Activated CD4-positive, alpha-beta T cell treated with anti-CD3 and anti-CD28 coated beads, Interleukin-2, amount 50 U/mL, for 1 hour (primary cell): ENCODE measurements at places on chromosomes 13 and 19.

- no peak for DNase-seq
Observed at GRCh38 chr19:18122424-18122823, 24.8 kb downstream of the MAST3 start.

GRCh38 chr19:6211632-6212402, 68.0 kb downstream of the MLLT1 start:
- no peak for DNase-seq

GRCh38 chr13:52882785-52883184, 34.3 kb upstream of the PCDH8 start:
- DNase-seq, result no peak

- no peak for DNase-seq
Observed at GRCh38 chr13:45615501-45616101, at the start of gene ERICH6B. Gene ERICH6B (minus strand): TSS chr13:45615739. CDS start chr13:45597005, 18,734 bp downstream.

GRCh38 chr19:55549500-55550320, 4.4 kb upstream of the SBK3 start:
- DNase-seq, result no peak

- DNase-seq, result no peak
Observed at GRCh38 chr13:35648201-35648600, 171.7 kb upstream of the MAB21L1 start.

- DNase-seq, result no peak
Observed at GRCh38 chr13:45487604-45488003, 22.9 kb downstream of the COG3 start.

GRCh38 chr13:60519496-60519895, 122.5 kb downstream of the TDRD3 start:
- no peak for DNase-seq

- DNase-seq, result no peak
Observed at GRCh38 chr19:2188708-2189385, 25.1 kb downstream of the DOT1L start.

GRCh38 chr19:35483089-35483488, 7.2 kb downstream of the KRTDAP start:
- DNase-seq, result no peak

- no peak for DNase-seq
Observed at GRCh38 chr13:108947551-108948030, 318.2 kb downstream of the MYO16 start.

GRCh38 chr13:64850017-64850416, 2380.1 kb downstream of the PCDH9 start:
- no peak for DNase-seq

DNA sequence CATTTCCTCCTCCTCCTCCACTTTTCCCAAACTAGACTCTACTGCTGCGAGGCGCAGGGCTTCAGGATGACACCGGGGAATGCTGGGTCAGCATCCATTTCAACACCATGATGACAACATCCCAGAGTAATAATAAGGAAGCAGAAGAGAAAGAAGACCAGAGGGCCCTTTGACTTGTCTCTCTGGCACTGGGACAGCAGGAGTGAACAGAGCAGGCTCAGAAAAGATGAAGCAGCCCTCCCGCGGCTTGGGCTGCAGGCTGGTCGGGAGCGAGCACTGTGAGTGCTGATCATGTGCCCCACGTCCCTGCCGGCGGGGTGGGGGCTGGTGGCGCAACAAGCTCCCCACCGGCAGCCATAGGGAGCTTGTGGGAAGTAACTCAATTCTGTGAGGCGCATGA, 30.5 kb downstream of the RANBP3 start:
- no peak for DNase-seq

GRCh38 chr13:44263751-44264620, 109.6 kb upstream of the SERP2 start:
- no peak for DNase-seq

- no peak for DNase-seq
Observed at GRCh38 chr19:41309180-41310032, 566 bp upstream of the CCDC97 start.

- no peak for DNase-seq
Observed at GRCh38 chr19:9819596-9819909, 674 bp upstream of the FBXL12 start.

DNA sequence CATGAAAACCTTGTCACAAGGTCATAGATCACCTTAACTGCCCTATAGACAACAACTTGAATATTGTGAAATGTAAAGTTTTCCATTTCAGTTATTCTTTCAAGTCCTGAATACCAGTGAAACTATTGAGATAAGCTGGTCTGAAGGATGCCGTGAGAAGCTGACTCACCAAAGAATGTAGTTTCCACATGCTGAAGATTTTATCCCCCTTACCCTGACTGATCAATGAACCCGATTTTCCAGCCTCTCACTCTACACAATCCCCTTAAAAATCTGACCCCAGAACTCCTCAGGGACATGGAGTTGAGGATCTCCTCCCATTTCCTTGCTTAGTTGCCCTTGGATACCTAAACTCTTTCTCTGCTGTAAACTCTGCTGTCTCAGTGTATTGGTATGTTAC, 67.5 kb downstream of the POSTN start:
- DNase-seq, result no peak

DNA sequence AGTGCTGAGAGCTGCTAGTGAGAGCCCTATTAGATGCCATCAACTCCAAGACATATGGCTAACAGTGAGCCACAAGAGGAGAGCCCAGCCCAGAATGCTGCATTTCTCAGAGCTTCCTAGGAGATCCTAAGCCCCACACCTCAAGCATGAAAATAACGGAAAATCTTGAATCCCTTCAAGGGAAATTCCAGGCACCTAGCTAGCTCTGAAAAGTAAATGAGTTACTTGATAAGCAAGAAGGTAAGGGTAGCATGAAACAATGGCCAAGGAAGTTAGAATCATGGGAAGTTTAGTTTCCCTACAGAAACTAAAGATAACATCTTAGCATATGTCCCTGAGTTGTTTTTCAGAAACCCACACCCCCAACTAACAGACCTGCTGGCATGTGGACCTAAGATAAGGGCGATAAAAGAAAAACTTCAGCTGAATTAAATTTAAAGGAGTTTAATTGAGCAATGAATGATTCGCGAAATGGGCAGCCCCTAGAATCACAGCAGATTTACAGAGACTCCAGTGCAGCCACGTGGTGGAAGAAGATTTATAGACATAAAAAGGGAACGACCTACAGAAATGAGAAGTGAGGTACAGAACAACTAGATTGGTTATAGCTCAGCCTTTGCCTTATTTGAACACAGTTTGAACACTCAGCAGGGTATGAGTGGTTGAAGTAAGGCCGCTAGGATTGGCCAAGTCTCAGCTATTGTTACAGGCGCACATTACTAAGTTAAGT, 301.3 kb upstream of the DACH1 start:
- no peak for DNase-seq

GRCh38 chr19:55241935-55242464, 13.4 kb upstream of the TMEM86B start:
- DNase-seq, result no peak

GRCh38 chr13:110250258-110250891, 56.6 kb downstream of the COL4A1 start:
- DNase-seq, result no peak

- DNase-seq, result no peak
Observed at GRCh38 chr13:33875618-33876401, 57.9 kb downstream of the RFC3 start.

- DNase-seq, result no peak
Observed at GRCh38 chr13:31227870-31228269, 28.1 kb downstream of the B3GLCT start.

DNA sequence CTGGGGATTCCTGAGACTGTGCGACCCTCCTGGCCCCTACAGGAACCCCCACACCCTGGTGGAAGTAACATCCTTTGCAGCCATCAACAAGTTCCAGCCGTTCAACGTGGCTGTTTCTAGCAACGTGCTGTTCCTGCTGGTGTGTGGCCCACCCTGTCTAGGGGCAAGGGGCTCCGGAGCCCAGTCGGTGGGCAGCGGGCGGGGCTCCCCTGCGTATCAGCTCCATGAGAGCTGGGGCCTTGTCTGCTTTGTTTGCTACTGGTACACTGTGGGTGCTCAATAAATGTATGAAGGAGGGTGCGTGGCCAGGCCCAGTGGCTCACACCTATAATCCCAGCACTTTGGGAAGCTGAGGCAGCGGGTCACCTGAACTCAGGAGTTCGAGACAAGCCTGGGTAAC, 10.9 kb downstream of the MPND start:
- DNase-seq, result no peak

- no peak for DNase-seq
Observed at GRCh38 chr13:39825886-39826285, 170.4 kb downstream of the COG6 start.
